Pancreas (tissue), 10 donors: ENCODE measurements at places on chromosomes 13 and 19. TPM values are rescaled to one million over a fixed set of nuclear protein-coding genes. Genes with fewer than 3 reads are reported as not detected.

- DNase-seq, result no peak
Measured at GRCh38 chr13:48660361-48661076, 6.8 kb downstream of the CYSLTR2 start.

DNA sequence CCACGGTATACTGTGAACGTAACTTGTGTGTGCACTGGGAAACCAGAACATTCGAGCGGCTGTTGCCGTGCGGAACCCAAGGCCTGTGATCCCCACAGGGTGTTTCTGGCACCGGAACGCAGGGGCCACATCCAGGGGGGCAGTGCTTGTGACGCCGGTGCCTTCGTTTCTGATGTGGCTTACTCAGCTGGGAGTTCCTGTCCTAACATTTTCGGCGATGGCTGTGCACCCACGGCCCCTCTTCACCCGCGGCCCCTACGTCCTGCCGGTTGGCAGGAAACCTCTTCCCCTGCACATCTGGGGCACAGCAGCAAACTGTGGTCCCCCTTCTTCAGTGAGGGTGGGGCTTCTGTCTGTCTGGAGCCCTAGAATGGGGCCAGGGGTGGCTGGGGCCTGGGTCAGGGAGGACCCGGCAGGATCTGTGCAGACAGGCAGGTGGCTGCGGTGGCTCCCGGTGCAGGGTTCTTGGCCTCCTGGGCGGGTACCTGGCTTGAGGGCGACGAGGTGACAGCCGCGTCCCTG is 26.2 kb downstream of the CSNK1G2 start:
- DNase-seq, result no peak

- DNase-seq, result no peak
Measured at GRCh38 chr13:36945078-36945477, 25.0 kb upstream of the SMAD9 start.

DNA sequence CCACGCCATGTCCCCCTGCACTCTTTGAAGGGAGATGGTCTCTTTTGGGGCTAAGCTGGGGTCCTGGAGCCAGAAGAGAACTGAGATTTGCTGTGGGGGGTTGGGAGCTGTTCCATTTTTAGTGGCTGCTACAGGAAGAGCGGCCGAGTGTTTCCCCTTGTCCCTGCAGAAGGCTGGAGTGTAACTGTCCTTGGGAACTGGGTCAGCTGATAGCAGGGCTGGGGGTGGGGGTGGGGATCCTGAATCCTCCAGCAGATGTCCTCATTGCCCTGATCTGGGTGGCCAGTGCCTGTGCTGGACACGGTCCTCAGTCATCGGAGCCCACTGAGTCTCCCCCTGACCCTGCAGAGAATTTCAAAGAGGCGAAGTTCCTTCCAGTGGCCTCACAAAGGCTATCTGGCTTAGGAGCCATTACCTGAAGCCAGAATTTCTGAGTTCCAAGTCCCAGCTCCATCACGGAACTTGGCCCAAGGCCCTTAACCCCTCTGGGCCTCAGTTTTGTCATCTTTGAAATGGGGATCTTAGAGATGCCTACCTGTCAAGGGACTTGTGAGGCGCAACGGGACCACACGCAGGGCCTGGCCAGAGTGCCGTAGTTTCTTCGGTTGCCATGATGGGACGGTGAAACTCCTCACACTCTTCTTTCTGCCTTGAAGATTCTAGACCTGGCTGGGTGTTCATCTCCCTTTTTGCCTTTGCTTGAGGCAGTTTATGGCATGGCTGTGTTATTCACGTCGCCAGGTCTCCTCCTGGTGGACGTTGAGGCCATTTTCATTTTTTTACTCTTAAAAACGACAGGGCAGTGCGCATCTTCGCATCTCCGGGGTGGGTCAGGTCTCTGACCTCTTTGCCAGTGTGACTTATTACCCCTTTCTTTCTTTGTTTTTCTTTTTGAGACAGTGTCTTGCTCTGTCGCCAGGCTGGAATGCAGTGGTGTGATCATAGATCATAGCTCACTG is 51.9 kb downstream of the DNM2 start:
- peak; percentile 67 for DNase-seq

DNA sequence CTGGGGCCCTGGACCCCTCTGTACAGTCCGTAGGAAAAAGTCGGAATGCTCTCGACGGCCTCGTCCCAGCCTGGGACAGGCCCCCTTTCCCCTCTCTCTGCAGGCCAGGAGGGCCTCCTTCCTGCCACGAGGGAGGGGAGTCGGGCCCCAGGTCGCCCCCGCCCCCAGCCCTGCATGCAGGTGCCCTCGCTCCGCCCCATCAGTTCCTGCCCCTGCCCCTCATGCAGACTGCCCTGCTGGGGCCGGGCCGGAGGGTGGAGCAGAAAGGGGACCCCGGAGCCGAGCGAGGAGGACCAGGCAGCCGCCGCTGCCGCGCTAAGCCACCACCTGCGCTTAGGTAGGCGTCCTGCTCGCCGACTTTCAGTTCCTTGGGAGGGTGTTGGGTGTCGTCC is 7.3 kb downstream of the LYL1 start:
- DNase-seq, result no peak

The JUND gene
- 86.8 TPM for total RNA-seq

The SEMA6B gene
- 4.3 TPM for total RNA-seq

The FSD1 gene
- total RNA-seq, result 0.50 TPM

The GPX4 gene
- total RNA-seq, result 56.6 TPM
